ENCODE measurements at places on chromosomes 4 and X. TPM values are rescaled to one million over a fixed set of nuclear protein-coding genes. Genes with fewer than 3 reads are reported as not detected.

Gene MUC7
- not detected for total RNA-seq

Gene CT45A1
- not detected for total RNA-seq

DNA sequence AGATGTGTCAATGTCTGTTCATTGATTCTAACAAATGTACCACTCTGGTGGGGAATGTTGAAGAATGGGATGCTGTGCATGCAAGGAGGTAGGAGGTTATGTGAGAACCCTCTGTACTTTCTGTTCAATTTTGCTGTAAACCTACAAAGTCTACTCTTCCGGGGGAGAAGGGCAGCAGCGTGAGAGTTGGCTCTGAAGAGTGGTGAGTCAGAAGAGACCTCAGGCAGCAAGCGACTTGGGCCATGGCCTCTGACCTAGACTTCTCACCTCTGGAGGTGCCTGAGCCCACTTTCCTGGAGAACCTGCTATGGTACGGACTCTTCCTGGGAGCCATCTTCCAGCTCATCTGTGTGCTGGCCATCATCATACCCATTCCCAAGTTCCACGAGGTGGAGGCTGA is 26.7 kb downstream of the MANBA start:
- DNase-seq = no peak

GRCh38 chrX:327660-328126 is 9.1 kb upstream of the GTPBP6 start:
- DNase-seq = no peak

- peak; percentile 5 for DNase-seq
Observed at GRCh38 chr4:57190601-57191481, 80.7 kb upstream of the IGFBP7 start.

DNA sequence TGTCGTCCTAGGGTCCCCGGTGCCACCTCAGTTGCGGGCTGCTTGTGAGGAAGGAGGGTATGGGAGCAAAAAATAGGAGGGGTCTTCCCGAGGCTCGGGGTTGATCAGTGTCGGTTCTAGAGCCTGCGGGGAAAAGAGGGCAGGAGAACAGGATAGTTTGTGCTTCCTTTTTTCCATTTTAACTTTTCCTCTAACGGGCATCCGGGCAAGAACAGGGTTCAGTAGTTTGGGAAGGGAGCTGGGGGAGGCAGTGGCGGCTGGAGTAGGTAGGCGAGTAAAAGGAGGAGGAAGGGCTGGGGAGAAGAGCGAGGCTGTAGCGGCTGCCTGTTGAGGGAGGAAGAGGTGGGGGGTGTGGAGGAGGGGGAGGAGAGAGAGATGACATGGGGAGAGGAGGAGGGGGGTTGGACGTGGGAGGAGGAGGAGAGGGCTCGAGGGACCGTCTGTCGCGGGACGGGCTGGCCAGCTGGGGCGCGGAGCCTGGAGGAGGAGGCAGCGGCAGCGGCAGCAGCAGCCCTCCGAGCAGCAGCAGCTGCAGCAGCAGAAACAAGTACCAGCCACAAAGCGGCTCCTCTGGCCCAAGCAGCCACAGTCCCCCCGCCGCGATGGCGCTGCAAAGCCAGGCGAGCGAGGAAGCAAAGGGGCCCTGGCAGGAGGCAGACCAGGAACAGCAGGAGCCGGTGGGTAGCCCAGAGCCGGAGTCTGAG is at the start of gene SLC16A2:
Gene SLC16A2 (plus strand): TSS at position 458 of the 704 bp plus-strand sequence. CDS start 145 bp downstream, at position 603.
- DNase-seq = peak; percentile 36

DNA sequence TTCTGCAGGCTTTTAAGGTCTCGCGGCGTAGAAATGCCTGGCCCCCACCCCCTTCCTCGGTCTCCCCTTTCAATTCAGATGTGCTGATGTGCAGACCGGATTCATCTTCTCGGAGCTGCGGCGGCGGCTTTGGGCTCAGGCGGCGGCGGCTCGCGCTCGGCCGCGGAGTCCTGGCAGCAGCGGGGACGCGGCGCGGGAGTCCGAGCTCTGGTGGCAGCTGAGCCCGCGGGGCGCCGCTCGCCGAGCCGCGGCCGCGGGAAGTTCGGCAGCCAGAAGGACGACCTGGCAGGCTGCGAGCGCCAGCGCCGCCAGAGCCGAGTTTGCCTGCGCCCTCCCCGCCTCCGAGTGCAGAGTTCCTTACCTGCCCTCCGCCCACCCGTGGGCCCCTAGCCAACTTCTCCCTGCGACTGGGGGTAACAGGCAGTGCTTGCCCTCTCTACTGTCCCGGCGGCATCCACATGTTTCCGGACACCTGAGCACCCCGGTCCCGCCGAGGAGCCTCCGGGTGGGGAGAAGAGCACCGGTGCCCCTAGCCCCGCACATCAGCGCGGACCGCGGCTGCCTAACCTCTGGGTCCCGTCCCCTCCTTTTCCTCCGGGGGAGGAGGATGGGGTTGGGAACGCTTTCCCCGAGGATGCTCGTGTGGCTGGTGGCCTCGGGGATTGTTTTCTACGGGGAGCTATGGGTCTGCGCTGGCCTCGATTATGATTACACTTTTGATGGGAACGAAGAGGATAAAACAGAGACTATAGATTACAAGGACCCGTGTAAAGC is 448 bp downstream of the TLL1 start:
- DNase-seq = peak; percentile 7
